ENCODE measurements at places on chromosomes 4 and X.
A peak's percentile ranks its signal among the peaks of the same experiment; 100 is the strongest.

DNA sequence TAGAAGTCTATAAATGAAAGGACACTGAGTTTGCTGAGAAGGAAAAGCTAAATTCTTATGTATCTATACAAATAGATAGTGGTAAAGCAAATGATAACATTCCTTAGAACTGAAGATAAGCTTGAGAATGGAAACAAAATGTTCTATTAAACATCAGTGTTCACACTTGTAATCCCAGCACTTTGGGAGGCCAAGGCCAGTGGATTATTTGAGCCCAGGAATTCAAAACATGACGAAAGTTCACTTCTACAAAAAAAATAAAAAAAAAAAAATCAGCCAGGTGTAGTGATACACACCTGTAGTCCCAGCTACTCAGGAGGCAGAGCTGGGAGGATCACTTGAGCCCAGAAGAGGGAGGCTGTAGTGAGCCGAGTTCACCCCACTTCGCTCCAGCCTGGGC lies 199.8 kb downstream of the COMMD8 start:
- no peak for DNase-seq

DNA sequence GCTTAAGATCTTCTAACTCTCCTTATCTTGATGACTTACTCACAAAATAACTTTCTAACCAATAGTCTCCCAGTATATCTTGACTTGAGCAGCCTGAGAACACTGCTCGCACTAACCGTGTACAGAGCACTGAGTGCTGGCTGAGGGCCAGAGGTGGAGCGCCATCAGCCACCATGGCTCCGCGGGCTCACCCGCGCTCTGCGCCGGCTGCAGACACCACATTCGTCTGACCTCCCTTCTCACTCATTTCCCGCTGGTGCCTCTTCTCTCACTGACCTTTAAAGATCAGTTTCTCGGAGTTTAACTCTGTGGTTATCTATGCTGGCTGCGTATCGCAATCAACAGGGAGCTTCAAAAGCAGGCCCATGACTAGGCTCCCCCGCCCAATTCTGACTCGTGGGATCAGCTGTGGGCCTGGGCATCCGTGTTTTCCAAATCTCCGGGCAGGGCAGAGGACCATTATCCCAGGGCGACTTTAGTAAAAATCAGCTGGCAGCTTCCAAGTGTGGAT lies 78.6 kb downstream of the HAUS3 start:
- no peak for DNase-seq

- no peak for DNase-seq
Observed at GRCh38 chrX:129403974-129404669, 119.2 kb downstream of the SMARCA1 start.

GRCh38 chrX:120647127-120647526 lies 17.3 kb upstream of the C1GALT1C1 start:
- DNase-seq, result no peak

GRCh38 chr4:9832640-9833039 lies 51.2 kb downstream of the DRD5 start:
- no peak for DNase-seq

- peak; percentile 66 for DNase-seq
Observed at GRCh38 chr4:73674451-73674919, 54.2 kb upstream of the RASSF6 start.

DNA sequence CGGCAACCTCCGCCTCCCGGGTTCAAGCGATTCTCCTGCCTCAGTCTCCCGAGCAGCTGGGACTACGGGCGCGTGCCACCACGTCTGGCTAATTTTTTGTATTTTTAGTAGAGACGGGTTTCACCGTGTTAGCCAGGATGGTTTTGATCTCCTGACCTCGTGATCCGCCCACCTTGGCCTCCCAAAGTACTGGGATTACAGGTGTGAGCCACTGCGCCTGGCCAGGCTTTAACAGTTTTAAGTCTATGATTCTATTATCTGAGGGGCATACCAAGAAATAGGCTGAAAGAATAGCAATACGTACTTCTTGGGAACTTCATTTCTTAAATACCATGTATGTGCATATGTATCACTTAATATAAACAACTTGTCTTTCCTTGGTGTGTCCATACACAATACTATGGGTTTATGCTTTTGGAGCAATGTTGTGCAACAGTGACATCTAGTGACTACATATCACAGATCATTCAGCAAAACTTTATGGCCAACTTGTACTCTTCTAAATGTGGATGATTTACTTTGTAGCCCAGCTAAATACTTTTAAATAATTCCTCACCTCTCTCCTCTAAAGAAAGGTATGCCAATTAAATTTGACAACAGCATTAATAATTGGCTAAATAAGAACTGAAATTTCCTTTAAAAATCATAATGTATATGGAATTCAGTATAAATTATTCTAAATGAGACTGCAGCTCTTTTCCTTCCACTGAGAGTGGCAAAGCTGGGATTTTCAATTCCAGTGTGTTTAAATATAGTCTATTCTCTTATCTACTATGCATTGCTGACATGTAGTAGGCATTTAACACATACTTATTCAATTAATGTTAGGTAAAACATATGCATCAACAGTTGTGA lies 10.4 kb downstream of the SLC9B1 start:
- peak; percentile 59 for DNase-seq

DNA sequence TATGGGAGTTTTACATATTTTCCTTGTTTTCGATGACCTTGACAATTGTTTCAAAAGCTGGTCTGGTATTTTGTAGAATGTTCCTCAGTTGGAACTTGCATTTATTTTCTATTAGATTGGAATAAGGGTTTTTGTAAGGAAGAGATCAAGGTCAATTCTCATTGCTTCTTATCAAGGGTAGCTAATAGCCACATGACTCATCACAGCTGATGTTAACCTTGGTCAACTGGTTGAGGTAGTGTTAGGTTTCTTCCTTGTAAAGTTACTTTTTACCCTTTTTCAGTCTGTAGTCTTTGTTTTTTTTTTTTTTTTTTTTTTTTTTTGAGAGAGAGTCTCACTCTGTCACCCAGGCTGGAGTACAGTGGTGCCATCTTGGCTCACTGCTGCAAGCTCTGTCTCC lies 257.2 kb downstream of the SNCA start:
- no peak for DNase-seq

DNA sequence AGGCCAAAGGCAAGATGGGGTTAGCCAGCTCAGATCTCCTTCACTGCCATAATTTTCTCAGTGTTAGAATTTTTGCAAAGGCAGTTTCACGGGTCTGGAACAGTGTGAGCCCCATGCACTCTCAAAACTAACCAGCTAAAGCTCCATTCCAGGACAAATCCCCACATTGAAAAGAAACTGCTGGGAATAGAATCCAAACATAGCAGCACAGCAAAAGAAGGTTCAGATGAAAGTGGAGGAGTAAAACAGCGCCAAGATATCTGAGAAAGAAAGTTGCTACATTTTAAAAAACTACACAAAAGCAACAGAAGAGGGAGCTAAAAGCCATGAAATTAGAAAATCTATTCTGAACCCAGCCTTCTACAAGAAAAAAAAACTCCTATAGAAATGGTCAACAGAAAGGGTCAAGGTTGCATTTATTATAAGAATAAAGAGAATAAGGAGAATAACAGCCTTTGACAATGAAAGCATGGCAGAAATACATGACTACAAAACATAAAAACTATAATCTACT lies 39.6 kb upstream of the SLC7A3 start:
- DNase-seq, result peak; percentile 1

DNA sequence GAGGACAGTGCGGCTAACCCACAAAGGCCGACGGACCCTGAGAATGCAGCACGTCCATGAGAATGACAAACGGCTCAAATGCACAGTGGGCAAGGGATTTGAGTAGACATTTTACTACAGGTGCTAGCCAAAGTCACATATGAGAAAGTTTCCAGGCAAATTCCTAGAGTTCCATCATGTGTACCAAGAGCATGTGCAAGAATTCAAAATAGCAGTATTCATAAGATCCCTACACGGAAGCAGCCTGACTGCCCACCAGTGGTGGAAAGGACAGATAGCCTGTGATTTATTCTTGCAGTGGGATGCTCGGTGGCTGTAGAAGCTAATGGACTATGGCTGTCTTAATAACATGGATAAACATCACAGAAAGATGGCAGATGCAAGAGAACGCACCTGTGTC lies 68.0 kb downstream of the RGS12 start:
- DNase-seq, result no peak

DNA sequence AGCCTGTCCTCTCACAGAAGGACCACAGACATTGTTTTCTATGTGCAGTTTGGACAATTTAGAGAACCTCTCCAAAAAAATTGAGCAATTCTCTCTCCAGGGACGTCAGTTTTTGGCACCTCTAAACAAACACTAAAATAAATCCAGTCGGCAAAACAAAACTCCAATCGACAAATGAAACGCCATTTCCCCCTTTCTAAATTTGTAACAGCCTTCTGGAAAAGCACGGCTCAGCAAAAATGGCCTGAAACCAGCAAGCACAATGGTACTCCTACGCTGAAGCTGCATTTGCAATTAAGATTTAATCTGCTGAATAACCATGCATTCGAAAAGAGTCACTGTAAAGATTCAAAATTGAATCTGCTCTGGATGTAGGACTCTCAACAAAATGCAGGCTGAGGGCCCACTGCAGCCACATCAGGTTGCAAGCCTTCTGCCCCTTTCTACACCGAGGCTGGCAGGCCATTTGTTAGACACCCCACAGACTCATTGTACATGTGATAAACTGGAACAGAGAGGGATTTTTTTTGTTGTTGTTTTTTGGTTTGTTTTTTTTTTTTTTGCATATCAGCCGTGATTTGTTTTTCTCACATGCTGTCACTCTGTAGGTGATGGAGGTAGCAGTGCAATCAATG lies 79.9 kb upstream of the MAP3K15 start:
- peak; percentile 70 for DNase-seq

DNA sequence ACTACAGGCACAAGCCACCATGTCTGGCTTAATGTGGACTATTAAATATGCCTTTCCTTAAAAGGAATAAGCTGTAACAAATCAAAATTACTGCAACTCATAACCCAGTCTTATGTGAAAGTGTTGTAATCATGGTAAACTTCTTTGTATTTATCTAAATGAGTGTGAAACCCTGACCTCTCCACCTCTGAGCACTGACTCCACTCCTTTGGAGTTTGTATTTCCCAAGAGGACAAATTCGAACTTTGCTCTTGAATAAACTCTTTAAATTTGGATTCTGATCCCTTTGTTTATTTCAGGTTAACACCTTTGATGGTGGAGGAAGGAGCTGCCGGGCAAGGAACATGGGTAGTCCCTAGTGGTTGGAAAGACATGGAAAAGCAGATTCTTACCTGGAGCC lies 48.3 kb upstream of the FAM9A start:
- DNase-seq, result no peak

DNA sequence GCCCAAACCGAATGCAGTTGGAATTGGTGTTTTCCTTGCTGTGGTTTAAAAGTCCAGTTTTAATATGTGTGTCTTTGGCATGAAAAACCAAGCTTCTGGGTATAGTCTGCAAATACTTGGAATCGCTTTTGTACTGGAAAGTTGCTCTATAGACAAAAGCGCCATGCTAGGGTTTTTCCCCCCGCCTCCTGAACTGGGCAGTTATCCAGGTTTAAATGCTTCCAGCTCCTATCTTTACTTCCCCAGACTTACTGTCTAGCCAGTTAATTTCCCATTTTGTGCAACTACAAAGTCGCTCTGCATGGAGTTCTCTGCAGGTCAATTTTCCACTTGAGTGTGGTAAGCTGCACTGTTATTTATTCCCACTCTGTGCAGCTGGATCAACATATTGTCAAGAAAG lies 2.7 kb downstream of the RASL11B start:
- DNase-seq, result peak; percentile 32

GRCh38 chrX:15391850-15392249 lies 7.6 kb upstream of the VEGFD start:
- DNase-seq, result no peak

DNA sequence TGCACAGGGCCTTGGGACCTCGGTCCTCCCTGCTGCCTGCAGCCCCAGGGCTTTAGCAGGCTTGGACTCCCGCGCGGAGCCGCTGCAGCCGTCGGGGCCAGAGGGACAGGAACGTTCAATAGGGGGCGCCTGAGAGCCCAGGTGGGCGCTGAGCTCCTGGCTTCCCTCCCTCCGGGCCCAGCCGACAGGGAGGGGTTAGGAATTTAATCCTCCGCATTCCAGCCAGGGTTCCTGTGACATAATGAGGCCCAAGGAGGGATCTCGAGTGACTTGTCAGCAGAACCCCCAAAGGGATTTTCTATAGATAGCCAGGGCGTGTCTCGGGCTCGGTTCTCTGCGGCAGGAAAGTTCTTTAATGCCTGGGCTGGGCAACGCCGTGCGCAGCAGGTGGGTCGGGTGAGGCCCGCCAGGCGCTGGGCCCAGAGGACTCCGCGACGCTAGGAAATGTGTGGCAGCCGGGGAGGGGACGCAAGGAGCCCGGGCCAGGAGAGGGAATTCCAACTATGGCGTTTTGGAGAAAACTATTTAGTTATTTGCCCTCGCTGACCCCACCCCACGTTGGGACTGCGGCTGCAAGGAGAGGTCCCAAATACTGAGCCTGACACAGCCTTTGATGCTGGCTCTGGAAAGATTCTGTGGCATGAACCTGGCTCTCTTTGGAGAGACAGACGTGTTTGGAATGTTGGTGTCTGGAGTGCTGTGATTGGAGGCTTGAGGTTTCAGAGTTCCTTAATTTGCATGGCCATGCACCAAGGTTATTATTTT lies 285.2 kb upstream of the GATB start:
- DNase-seq, result no peak

DNA sequence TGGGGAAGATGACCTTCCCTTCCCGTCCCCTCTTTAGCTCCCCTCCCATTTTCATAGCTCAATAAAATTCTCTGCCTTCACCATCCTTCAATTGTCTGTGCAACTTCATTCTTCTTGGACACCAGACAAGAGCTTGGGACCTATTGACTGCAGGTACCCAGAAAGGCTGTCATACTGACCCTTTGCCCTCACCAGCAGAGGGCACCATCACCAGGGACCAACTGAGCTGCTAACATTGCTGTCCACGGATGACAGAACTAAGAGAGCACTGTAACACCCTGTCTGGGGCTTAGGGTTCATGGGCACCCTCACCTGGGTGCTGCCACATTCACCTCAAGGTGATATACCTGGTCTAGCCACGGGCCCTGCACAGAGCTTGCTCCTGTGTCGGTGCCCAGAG lies 141.3 kb upstream of the VCX3B start:
- no peak for DNase-seq

- DNase-seq, result no peak
Observed at GRCh38 chr4:2271279-2272025, 9.5 kb upstream of the MXD4 start.

DNA sequence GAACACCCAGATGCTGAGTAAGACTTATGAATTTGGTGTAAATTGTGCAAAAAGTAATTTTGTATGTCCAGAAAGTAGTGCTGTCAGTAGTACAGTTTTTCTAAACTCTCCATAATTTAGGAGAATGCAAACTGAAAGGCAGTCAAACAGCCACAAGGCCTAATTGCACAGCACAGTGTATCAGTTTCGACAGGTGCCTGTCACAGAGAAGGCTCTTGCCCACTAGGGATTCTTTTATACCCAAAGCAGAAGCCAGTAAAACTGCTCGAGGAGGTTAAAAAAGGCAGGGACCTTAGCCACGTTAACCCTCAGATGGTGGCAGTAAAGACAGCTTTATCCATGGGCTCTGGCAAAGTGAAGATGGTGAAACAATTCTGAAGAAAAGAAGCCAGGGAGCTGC lies 69.4 kb upstream of the GATB start:
- no peak for DNase-seq

Data from fibroblast of gingiva (primary cell).